ENCODE measurements at places on chromosomes 12 and 14.

DNA sequence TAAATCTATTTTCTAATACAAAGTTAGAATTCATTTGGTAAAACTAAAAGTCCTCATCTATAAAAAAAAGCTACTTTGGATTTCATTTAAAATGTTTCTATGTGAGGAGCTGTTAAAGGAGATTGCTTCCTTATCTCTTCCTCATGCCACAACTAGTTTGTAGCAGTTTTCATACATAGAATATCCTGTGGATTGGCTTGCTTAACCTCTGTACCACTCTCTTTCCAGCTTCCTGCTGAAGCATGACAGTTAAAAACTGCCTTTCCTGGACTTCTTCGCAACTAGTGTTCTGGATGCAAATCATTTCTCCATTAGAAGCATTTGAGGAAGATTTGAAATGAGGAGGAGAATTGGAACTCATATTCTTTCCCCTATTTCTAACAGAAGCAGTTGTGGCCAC is 49.6 kb downstream of the ST8SIA1 start:
- DNase-seq, result no peak

DNA sequence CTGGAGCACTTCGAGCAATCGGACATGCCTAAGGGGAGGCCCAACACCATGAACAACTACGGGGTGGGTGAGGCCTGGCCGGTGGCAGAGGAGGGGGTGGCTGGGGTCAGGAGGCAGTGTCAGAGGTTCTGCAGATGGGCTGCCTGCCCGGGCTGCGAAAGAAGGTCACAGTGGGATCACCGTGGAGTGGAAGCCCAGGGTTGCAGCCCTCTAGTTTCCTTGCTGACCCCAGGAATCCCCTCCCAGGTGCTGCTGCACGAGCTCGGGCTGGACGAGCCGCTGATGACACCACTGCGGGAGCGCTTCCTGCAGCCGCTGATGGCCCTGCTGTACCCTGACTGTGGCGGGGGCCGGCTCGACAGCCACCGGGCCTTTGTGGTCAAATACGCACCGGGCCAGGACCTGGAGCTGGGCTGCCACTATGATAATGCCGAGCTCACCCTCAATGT is 1.9 kb upstream of the ARL6IP4 start:
- DNase-seq, result no peak

DNA sequence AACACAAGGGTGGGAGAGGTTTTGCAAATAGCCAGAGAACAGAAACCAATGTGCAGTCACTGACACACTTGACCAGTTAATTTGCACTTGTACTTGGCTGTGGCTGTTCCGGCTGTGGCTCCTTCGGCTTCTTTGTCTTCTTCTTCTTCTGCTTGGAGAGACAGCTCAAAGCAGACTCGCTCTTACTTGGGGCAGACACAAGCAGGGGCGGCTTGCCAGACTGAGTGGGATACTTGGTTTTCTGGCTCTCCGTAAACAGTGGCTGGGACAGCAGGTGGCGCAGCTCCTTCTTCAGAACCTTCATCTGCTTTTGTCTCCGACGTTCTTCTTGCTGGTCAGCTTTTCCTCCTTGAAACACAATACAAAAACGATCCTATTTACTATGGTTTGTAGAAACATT is 25.0 kb downstream of the OTUB2 start:
- DNase-seq, result no peak

DNA sequence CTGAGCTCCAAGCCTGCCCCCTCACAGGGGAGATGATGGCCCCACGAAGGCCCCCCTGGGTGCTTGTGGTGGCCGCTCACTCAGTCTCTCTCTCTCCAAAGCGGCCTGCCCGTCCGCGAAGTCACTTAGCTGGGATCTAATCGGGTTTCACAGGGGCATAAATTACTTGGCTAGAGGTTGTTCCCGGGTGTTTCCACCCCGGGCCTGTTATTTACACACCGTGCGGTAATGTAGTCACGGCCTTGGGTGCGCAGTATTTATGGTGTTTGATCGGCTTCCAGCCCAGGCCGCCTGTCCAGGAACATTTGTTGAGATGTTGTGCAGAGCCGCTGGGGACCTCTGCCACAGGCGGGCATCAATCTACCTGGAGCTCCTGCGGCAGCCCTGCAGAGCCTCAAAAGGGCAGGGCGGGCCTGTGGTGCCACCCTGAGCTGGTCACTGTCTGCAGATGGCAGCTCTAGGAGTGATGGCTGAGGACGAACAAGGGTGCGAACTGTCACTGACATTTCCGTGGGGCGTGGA is 91.2 kb downstream of the KIF26A start:
- DNase-seq, result no peak

DNA sequence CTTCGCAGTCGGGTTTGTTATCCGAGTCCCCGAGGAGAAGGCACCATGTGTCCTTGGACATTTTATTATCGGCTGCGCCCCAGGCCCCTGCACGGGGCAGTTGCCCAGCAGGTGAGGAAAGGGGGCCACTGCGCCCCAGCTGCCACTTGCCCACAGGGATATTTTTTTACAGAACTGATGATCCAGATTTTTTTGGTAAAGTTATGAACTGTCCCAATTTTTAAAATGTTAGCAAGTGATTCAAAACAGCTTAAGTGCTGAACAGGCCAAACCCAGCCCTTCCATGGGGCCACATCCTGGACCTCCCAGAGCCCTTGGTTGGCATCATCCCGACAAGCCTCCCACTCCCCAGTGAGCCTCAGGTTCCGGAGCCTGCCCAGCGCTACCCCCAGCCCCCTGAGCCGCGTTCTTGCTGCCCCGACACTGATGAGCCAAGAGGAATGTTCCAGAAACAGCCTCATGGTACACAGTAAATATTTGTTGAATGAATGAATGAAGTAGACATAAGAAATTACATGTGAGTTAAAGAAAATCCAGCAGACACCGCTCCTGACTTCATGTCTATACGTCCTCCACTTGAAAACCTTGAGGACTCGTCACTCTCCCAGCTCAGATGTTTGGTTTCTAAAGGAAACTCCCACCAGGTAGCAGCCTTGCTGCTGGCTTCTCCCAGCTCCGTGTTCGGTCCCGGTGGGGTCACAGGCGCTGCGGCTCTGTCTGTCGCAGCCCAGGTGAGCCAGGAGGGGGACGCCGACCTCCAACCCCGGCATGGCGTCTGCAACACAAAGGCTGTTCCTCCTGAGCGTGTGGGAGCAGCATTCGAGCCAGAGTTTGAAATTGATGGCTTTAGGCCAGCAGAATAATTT is 88.5 kb downstream of the ADGRD1 start:
- no peak for DNase-seq

- no peak for DNase-seq
Observed at GRCh38 chr12:113099764-113100163, 35.8 kb downstream of the RASAL1 start.

Data from NCI-H2029 treated with DMSO at 0.1 percent for 48 hours (cell line).